T-helper 22 cell (primary cell): ENCODE measurements at places on chromosomes 1 and 21.

DNA sequence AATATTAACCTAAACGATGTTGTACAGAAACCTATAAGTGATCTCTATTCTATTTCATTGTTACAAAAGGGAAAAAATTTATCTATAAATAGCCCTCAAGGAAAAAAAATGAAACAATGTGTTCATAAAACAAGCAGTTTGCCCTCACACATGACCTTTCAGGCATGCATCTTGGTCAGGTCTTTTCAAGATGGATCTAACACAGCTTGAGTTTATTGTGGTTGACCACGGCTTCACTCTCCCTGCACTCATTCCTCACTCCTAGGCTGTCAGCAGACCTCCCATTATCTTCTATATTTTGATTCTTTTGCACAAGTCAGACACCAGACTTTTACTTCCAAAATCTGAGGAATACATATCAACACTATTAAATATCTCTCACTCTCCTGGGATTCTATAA is 544.3 kb downstream of the KCNT2 start:
- no peak for DNase-seq

DNA sequence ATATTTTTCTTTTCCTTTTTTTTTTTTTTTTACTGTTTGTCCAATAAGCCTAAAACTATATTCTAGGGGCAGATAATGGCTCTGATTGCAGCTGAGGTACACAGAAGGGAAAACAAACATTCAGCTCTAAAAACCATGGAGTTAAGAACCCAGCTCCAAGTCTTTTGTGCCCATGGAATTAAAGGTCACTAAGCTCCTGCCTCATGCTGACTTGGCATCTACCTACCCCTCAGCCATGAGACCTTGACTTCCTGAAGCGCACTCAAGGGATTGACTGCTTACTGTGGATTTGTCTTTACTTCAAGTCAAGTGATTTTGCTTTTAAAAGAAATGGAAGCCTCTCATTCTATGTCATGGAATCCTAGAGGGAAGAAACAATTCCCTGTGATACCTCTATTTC is 192.3 kb downstream of the AMY1C start:
- no peak for DNase-seq

GRCh38 chr21:45160198-45160597 is 85.8 kb downstream of the ADARB1 start:
- DNase-seq, result no peak

- no peak for DNase-seq
These were observed 96.9 kb downstream of the PAPPA2 start for GRCh38 chr1:176559878-176560277.

GRCh38 chr1:110548381-110548780 is 29.4 kb upstream of the KCNA10 start:
- DNase-seq, result no peak

GRCh38 chr1:62423580-62424242 is 13.1 kb upstream of the USP1 start:
- no peak for DNase-seq

- no peak for DNase-seq
These were observed 48.6 kb upstream of the RGL1 start for GRCh38 chr1:183756326-183756725.

DNA sequence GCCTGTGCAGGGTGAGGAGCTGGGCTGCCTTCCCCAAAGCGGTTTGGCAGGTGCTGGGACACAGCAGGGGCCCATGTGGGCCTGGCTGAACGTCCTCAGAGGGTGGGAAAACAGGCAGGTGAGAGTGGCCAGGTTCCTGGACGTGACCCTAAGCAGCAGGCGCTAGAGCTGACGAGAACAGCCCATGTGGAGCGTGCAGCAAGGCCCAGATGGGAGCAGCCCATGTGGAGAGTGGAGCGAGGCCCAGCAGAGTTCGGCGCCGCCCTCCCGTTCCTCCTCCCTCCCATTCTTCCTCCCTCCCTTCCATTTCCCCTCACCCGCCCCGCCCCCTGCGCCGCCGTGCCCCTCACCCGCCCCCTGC is 314.4 kb upstream of the VAMP3 start:
- DNase-seq, result no peak
